ENCODE measurements at places on chromosomes 6 and 20. TPM values are rescaled to one million over a fixed set of nuclear protein-coding genes. Genes with fewer than 3 reads are reported as not detected.

DNA sequence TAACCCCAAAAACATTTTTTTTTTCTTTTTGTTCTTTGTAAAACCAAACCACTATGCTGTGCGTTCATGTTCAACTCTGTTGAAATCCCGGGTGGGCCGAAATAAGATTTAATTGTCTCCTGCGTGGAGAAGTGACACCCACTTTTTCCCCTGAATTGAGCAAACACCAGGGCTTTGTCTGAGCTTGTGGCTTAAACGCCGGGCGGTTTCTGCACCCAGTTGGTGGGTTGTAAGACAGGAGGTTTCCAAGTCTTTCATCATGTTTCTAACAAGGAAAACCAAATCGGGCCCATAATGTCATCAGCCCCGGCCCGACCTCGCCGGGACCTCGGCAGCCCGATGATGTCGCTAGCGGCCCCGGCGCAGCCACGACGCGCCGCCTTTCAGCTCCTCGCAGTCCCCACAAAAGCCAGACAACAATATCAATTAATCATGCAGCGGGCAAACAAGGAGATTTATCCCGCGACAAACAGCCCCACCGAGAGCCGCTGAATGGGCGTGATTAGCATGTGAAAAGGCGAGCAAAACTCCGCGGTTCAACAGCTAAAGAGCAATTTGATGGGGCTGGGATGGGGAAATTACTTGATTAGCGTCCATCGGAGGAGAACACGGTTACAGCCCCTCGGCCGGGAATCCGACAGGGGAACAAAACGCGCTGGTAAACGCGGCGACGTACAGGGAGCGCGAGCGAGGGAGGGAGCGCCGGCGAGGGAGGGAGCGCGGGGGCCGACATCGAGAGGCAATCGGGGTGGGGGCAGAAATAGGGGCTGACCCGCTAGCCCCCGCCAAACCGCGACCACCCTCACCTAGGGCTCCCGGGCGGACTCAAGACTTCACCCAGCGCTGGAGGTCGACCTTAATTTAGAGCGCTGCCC, 5.3 kb downstream of the LINC00237 start:
- DNase-seq, result no peak

GRCh38 chr6:159557031-159557430, 136.0 kb downstream of the SOD2 start:
- no peak for DNase-seq

- DNase-seq, result no peak
Measured at GRCh38 chr20:32251470-32251869, 26.0 kb upstream of the KIF3B start.

GRCh38 chr6:53703047-53703446, 37.5 kb upstream of the KLHL31 start:
- no peak for DNase-seq

DNA sequence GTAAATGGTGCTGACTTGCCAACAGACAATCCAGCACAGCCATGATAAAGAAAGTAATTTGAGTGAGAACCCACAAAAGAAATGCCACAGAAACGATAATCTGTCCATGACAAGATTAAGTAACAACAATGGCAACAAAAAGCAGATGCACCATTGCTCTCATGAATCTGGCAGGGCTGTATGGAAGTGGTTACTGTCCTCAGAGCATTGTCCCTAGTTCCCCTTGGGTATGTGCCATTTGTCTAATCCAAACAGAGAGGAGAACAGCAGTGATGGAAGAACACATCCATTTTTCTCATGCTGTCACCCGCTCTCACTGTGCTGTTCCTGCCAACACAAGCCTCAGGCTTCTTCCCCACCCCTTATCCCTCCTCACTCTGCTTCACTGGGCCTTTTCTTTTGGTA, 65.8 kb downstream of the REV3L start:
- no peak for DNase-seq

GRCh38 chr6:5261545-5262109, 314 bp downstream of the FARS2 start:
- no peak for DNase-seq

DNA sequence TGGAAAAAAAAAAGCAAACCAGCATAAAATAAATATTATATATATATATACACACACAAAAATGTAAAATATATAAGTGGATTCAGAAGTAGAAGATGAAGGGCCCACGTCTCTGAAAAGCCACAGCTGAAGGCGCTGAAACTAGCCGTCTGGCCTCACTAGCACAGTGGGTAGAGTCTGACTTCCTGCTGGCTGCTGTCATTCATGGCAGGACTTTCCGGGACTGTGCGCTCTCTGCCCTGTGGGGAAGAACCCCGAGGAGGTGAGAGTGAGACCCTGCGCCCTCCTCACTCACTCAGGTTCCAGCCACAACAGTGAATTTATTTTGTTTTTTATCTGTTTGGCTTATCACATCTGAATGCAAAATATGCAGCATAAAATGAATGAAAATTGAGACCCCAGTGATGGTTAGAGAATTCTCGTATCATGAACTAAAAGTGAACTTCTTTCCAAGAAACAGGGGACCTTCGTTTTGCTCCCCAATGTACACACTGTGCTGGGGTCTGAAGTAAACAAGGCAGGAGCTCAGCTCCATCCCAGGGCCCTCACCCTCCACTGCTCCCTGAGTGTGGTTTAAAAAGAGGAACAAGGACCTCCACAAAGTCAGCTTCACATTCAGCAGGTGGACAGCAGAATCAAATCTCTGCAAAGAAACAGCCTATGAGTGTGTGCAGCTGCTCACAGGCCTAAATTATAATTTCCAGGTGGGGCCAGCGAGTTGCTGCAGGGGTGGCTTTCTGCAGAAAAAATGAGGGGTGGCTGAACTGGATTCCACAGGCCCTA, 1.3 kb upstream of the RAMACL start:
- DNase-seq, result no peak

- no peak for DNase-seq
Measured at GRCh38 chr6:78199044-78199443, 546.2 kb downstream of the MEI4 start.

GRCh38 chr20:17904027-17904426, 64.6 kb downstream of the SNX5 start:
- no peak for DNase-seq

- no peak for DNase-seq
Measured at GRCh38 chr20:4439461-4439860, 282.2 kb upstream of the PRND start.

DNA sequence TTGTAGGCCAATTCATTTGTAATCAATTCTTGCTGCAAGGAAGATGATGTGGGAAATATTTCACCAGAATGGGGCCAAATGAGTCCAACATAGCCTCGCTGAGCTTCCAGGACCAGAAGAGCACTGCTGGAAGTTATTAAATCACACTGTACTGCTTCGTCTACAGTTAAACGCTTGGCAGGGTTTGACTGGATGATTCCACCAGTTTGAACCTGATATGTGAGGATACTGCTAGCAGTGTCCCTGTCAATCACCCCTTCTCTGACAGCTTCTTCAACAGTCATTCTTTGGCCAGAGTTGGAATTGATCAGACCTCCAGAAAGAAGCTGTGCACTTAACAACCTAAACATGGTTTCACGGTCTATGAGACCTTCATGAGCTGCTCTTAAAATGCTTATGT, 34.4 kb downstream of the DST start:
- DNase-seq, result no peak

DNA sequence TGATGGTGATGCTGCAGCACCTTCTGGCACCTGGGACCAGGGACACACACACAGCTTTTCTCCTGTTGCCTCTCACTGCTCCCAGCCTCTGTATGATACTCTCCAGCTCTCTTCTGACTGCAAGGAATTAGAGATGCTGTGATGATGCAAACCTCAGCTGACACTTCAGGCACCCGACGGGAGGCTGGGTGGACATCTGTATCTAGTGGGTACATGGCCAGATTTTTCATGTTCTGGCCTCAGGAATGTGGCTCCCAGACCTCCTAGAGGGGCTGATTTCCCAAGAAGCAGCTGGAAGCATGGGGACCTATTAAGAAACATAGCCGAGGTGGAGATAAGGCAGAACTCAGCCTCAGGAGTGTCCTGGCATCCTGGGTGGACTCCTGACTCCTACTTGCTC, 6.8 kb upstream of the EPB41L1 start:
- no peak for DNase-seq

DNA sequence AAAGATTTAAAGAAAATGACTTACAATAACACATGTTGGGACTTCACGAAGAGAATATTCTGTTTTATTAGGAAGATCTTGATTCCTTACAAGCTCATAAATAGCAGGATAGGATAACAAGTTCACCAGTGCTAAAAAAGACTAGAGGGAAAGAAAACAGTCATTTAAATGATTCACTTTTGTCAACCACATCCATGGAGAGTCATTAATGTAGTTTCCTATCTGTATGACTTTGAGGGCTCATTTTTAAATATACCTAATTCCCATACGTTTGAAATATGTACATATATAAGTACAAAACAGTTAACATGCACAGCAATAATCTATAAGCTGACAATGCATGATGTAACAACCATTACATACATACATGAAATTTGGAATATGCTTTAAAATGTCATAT, 111.1 kb downstream of the TBC1D32 start:
- DNase-seq, result no peak

DNA sequence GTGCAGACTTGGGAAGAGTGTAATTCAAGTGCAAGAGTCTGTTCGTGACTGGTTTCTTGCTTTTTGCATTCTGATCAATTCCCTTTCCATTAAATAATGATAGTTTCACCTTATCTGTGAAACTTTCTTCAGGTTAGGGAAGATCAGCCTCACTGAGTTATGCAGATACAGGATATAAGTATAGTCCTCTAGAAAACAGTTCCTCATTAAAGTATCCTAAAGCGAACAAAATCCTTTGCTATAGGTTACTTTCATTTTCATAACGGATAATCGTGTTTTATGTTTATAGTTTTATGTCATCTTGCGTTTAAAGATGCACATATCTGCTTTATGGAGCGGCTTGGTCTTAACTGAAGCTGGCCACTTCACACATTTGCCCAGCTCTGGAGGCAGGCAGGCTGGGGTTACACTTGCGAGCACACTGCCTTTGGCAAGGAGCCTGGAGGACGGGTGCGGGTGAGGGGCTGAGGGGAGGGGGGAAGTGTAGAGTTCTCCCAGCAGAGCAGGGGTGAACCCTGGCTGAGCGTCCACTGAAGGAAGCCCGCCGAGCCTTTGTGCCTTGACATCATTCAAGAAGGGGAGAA, 123.5 kb upstream of the IFNGR1 start:
- no peak for DNase-seq

DNA sequence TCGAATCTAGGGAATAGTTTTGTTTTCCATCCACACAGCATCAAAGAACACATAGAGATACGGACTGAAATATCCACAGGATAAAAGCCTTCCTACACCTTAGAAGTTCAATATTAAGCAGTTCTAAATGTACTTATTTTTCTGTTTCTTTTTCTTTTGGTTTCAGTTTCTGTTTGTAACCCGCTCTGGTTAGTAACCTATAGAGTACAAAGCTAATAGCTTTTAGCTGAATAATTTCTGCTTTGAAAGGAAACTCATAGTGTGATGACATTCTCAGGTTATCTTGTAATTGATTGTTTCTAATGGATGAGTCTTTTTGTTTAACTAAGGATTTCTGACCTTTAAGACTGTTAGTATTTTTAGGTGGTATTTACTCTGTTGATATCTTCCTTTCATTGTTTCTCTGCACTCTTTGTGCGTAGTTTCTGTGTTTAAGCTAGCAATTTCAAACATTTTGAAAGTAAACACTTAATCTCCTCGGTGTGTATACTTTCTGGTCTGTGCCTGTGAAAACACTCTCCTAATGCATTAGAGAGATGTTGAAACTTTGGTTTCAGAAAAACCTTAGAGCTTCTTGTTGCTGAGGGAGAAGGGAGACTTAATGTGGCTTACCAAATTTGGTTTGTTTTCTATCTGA, 385.5 kb downstream of the HDGFL1 start:
- peak; percentile 18 for DNase-seq

DNA sequence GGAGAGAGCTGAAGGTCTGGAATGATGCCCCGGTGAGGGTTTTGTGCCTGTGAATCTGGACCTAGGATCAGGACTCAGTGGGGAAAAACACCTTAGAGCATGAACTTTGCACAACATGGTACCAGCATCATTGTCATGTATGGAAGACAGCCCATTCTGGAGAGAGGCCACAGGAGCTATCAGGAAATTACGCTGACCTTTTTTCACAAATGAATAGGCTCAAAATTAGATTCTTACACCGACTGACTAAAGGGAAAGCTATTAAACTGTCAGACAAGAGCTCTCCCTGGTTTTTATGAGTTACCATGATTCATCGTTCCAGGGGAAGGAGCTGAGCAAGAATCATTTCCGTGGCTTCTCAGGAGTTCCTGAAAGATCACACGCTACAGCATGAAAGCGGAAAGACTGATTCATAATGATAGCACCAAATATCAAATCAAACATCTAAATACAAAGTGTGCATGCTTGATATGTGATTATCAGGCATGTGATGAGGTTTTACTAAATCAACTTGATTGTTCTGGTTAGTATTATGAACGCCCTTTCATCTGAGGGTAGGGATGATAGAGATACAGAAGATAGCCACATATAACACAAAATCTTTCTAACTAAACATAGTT, 224.9 kb upstream of the SMLR1 start:
- peak; percentile 98 for DNase-seq

- no peak for DNase-seq
Measured at GRCh38 chr6:24903681-24904080, 32.1 kb downstream of the RIPOR2 start.

- no peak for DNase-seq
Measured at GRCh38 chr6:15254070-15254975, 8.5 kb downstream of the JARID2 start.

DNA sequence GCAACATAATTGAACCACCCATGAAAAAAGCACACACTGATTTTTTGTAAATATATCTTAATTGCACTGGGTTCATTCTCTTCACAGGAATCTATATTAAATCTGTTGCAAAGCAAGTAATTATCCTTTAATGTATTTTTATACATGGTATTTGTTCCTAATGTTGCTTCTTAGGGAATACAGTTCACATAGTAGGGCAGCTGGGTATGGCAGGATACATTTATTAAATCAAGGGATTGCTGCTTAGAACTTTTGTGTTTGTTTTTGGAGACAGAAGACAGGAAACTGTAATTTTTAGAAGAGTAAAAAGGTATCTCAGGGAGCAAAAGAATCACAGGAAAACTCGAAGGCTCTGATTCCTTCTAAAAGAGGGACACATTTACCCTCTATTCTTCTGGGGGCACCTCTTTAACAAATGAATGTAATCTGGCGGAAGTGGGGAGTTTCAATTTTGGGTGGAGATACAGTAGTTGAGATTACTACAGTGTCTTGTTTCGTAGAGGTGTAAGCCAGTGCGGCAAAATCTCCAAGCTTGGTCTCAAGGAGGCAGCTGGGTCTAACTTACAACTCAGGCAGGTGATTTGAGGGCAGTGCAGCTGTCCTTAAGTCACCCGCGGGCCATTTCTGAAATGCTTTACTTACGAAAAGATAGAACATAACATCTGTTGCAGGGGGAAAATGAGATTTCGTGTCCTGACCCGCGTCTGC, 812 bp upstream of the SMIM13 start:
- DNase-seq, result no peak

- peak; percentile 98 for DNase-seq
Measured at GRCh38 chr6:56370561-56371211, 123.3 kb upstream of the COL21A1 start.

- DNase-seq, result no peak
Measured at GRCh38 chr20:54218470-54218869, 10.6 kb downstream of the PFDN4 start.

MYT1 gene
- not detected for total RNA-seq

SLC24A3 gene
- total RNA-seq, result 0.18 TPM

CUL9 gene
- 42.1 TPM for total RNA-seq

TREM1 gene
- total RNA-seq, result not detected

SLC12A5 gene
- total RNA-seq, result 2.2 TPM

SLC22A16 gene
- total RNA-seq, result not detected

MYB gene
- total RNA-seq, result 0.47 TPM

C20orf204 gene
- 6.8 TPM for total RNA-seq

RSPH9 gene
- not detected for total RNA-seq

UBD gene
- 9.2 TPM for total RNA-seq

ISM1 gene
- total RNA-seq, result 1.3 TPM

EEF1A2 gene
- 2.5 TPM for total RNA-seq

NCOA3 gene
- 30.2 TPM for total RNA-seq

RAB32 gene
- 148 TPM for total RNA-seq

Data from glomerular endothelial cell (primary cell).